ENCODE measurements at places on chromosomes 6 and 20.

GRCh38 chr6:46796848-46797580 is 3.8 kb downstream of the MEP1A start:
- DNase-seq, result no peak

- no peak for DNase-seq
Observed at GRCh38 chr6:159399751-159400221, 230.6 kb downstream of the FNDC1 start.

DNA sequence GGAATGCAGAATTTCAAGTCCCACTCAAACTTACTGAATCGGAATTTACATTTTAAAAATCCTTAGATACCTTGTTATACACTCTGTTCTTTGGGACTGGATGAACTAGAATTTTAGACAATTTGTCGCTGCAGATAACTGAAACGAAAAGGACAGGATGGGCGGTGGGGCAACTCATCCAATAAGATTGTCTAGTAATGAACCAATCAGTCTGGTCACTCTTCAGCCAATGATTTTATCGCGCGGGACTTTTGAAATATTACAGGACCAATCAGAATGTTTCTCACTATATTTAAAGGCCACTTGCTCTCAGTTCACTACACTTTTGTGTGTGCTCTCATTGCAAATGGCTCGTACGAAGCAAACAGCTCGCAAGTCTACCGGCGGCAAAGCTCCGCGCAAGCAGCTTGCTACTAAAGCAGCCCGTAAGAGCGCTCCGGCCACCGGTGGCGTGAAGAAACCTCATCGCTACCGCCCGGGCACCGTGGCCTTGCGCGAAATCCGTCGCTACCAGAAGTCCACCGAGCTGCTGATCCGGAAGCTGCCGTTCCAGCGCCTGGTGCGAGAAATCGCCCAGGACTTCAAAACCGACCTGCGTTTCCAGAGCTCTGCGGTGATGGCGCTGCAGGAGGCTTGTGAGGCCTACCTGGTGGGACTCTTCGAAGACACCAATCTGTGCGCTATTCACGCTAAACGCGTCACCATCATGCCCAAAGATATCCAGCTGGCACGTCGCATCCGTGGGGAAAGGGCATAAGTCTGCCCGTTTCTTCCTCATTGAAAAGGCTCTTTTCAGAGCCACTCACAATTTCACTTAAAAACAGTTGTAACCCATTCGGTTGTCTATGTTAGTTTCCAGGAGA is 41.9 kb upstream of the HFE start:
- DNase-seq, result no peak

DNA sequence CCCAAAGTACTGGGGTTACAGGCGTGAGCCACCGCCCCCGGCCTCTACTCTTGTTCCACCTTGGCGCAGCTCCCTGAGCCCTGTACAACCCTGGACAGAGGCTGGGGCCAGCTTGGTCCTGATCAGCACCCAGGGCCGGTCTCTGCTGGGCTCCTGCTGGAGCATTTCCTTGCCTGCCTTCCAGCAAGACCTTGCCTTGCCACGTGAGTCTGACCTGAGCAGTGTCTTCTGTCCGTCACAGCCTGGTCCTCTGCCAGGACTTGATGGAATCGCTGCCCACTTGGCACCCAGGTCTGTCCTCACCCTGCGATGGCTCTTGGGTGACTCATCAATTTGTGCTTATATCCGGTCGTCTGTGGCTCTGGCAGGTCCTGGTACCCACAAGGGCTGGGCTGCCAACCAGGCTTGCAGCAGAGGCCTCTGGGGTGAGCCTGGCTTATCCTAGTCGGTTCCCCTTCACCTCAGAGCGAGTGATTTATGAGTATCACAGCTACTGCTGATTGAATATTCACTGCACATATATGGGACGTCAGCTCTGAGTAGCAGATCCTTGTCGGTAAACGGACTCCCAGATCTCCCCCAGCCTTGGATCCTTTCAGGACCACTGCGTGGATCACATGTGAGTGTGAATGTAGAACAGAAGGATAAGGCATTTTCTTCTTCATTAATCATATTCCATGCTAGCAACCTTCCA is 10.1 kb upstream of the SULF2 start:
- no peak for DNase-seq

DNA sequence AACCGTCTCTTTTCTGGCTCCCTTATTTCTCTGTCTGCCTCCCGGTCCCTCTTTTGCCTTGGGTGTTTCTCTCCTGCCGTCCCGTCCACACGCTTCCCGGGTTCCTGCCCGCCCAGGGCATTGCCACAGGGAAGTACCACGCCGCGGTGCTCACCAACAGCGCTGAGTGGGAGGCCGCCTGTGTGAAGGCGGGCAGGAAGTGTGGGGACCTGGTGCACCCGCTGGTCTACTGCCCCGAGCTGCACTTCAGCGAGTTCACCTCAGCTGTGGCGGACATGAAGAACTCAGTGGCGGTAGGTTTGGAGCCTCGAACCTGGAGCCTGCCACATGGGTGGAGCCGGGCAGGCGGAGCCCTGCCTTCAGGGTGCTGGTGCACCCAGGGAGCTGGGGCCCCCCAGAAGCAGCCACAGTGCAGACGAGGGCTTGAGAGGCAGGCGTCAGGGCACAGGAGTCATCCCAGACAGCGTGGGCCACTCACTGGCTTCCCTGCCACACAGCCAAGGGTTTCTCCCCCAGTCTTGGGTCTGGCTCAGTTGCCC is 21.3 kb downstream of the NPEPL1 start:
- DNase-seq, result no peak
